ENCODE measurements at places on chromosomes 5 and 9. TPM values are rescaled to one million over a fixed set of nuclear protein-coding genes. Genes with fewer than 3 reads are reported as not detected.

Gene SHOC1
- total RNA-seq = not detected

Gene HAPLN1
- 114 TPM for total RNA-seq

Gene CDC20B
- not detected for total RNA-seq

Gene SPINK7
- not detected for total RNA-seq

Gene LRRC70
- 1.6 TPM for total RNA-seq

- no peak overlapping the region for H3K4me3 ChIP-seq
- no peaks in the 10 kb centered on the region for H3K4me1 ChIP-seq
- no peak overlapping the region for H3K27ac ChIP-seq
Observed at GRCh38 chr9:105369911-105370310, 77.9 kb upstream of the FSD1L start.

GRCh38 chr9:30301271-30301963 is 2083.0 kb upstream of the ACO1 start:
- H3K36me3 ChIP-seq = no peaks in the 10 kb centered on the region
- H3K4me1 ChIP-seq = no peaks in the 10 kb centered on the region
- H3K27ac ChIP-seq = no peak overlapping the region
- H3K4me3 ChIP-seq = no peak overlapping the region
- no peak for DNase-seq

DNA sequence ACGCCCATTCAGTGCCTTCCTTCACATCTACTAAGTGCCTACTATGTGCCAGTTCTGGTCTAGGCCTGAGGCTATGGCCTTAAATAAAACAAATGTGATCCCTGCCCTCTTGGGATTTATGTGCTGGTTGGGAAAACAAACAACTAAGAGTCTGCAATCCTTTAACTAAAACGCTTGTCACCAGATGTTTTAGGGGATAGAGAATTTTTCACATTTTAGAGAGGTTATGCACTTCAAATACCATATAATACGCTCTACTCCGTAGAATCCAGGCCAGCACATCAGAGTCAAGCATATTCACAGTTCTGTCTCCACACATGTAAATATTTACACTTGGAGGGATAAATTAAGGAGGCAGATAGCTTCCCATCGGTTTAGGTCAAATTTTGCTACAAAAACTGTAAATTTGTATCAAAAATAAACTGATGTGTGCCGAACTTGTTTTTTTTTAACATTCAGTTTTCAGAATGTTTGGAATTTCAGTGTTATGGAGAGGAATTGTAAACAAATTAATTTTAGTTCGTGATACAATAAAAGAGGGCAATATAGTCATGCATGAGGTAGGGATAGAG is 22.0 kb upstream of the ADRA1B start:
- peaks cover 15% of the 10 kb centered on the region for H3K4me1 ChIP-seq

DNA sequence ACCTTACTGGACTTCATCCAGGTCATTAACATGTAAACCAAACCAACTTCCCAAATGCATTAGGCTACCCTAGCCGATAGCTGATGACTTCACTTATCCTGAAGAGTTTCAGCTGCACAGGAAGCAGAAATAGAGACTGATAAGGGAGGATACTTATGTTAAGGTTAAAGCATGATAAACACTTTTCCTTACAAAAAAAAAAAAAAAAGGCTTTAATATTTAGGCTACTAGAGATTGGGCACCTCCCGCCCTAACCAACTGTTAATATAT is 1.6 kb upstream of the MEF2C start:
- H3K36me3 ChIP-seq = no peaks in the 10 kb centered on the region
- no peak for DNase-seq

GRCh38 chr5:130773813-130774212 is 391.2 kb downstream of the HINT1 start:
- no peak for DNase-seq
- no peak overlapping the region for H3K27ac ChIP-seq
- no peaks in the 10 kb centered on the region for H3K4me1 ChIP-seq
- H3K27me3 ChIP-seq = peaks cover 2% of the 10 kb centered on the region
